ENCODE measurements at places on chromosomes 7 and 10. TPM values are rescaled to one million over a fixed set of nuclear protein-coding genes. Genes with fewer than 3 reads are reported as not detected.

The HOXA5 gene
- total RNA-seq = 4.2 TPM

The SLC29A4 gene
- 2.6 TPM for total RNA-seq

The SEPHS1 gene
- total RNA-seq = 34.8 TPM

The ZNF503 gene
- 1.4 TPM for total RNA-seq

The STEAP2 gene
- total RNA-seq = 5.8 TPM

The MACROH2A2 gene
- 0.65 TPM for total RNA-seq

Measured in epithelial cell of umbilical artery (primary cell).